ENCODE measurements at places on chromosomes 3 and 15. TPM values are rescaled to one million over a fixed set of nuclear protein-coding genes. Genes with fewer than 3 reads are reported as not detected.

DNA sequence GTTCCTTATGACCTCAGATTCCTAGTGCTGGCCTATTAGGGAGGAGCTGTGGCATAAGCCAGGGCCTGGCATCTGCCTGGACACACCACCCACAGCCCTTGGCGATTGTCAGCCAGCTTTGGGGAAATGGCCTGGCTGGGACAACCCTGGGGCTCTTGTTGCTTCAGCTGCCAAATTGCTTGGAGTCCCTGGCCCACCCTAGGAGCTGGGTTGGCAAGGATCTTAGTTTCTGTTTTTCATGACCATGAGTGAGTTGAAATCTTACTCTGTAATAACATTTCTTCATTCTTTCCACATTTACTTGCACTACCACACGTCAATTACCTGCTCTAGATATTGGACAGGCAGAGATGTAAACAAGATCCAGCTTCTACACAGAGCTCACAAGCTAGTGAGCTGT, 1.9 kb upstream of the MYZAP start:
- no peak for DNase-seq

GRCh38 chr15:31100738-31101137, 787 bp downstream of the TRPM1 start:
- DNase-seq: no peak

GRCh38 chr3:106640353-106640752, 736.9 kb upstream of the CCDC54 start:
- DNase-seq: no peak

- DNase-seq: no peak
Measured at GRCh38 chr15:36798366-36798765, 218.9 kb downstream of the CDIN1 start.

DNA sequence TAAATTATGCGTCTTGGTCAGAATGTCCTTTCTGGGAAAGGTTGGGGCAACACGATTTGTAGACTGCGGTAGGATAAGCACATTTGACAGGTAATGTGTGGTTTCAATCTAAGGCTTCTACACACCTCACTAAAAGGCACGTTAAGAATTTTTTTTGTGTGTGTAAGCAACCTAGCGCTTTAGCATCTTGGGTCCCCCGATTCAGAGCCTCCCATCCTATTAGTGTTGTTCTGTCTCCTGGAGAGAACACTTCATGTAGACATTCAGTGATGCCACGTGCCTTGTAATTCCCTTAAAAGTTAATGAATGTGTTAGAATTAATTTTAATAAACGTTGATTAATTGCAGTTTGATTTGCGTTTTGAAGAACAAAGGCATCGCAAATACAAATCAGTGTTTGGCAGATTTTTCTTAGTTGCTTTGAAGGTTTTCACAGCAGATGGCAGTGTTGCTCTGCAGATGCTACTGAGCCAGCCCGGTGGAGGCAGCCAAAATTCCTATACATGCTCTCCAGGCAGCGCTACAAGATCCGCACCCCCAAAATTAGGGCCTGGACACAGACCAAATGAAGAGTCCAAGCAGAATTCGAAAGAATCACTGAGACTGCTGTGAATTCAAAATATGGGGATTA, 63.5 kb downstream of the OTOL1 start:
- DNase-seq: no peak

The OSBPL10 gene
- 0.18 TPM for total RNA-seq

The GNAI2 gene
- total RNA-seq: 60.5 TPM

The DPPA2 gene
- total RNA-seq: not detected

The FNDC3B gene
- 35.8 TPM for total RNA-seq
